ENCODE measurements at places on chromosomes 1 and 21. TPM values are rescaled to one million over a fixed set of nuclear protein-coding genes. Genes with fewer than 3 reads are reported as not detected.

- DNase-seq, result no peak
Observed at GRCh38 chr1:22509815-22510214, 53.5 kb upstream of the EPHA8 start.

The MIXL1 gene
- total RNA-seq, result not detected

- DNase-seq, result no peak
Observed at GRCh38 chr1:243346016-243346415, 90.2 kb downstream of the SDCCAG8 start.

DNA sequence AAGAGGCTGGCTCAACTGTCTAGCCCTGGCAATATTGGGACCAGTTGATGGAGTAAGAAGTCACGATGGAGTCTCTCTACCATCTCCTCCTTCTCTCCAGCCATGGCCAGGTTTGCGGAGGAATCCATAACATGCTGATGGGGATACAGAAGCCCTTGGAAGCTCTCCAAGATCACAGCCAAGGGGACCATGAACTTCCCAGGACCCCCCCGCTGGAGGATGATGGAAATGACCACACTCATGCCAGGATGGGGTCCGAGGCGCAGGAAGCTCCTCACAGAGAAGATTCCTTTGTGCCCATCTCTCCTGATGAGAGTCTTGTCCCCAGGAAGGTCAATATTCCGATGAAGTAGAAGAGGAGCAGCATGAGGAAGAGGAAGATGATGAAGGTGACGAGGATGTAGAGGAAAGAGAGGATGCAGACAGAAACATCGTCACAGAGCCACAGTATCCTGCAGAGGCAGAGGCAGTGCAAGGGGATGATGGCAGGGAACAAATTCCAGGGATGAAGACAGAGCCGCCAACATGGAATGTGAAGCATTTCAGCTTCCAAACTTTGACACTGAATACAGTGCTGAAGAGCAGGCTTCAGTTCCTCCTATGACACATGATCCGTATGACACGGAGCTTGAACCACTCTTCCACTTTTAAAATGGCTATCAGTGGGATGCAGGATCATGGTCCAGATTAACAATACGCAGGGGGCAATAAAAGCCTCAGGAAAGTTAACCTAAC is 57.9 kb upstream of the EDN2 start:
- no peak for DNase-seq

The MYBPH gene
- not detected for total RNA-seq

- DNase-seq, result no peak
Observed at GRCh38 chr1:218349348-218350034, 4.4 kb downstream of the TGFB2 start.

DNA sequence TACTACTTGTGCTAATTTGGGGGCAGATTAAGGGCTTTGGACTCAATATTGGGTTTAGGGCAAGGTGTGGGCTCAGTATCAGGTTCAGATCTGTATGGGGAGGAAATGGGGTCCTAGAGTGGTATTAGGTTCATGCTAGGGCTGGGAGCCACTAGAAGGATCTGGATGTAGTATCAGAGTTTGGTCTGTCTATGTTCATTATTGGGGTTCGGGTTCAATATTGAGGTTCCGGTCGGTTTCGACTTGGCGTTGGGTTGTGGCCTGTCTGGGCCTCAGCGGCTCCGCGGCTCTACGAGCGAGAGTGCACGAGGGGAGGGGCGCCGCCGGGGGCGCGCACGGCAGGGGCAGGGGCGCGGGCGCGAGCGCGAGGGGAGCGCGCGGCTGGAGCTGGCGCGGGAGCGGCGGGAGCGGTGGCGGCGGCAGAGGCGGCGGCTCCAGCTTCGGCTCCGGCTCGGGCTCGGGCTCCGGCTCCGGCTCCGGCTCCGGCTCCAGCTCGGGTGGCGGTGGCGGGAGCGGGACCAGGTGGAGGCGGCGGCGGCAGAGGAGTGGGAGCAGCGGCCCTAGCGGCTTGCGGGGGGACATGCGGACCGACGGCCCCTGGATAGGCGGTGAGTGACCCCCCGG is at the start of gene PTPRF:
TSS of gene PTPRF (plus strand) at position 401 of the 624 bp plus-strand sequence. CDS start 14,193 bp downstream, outside the sequence.
- DNase-seq, result no peak

DNA sequence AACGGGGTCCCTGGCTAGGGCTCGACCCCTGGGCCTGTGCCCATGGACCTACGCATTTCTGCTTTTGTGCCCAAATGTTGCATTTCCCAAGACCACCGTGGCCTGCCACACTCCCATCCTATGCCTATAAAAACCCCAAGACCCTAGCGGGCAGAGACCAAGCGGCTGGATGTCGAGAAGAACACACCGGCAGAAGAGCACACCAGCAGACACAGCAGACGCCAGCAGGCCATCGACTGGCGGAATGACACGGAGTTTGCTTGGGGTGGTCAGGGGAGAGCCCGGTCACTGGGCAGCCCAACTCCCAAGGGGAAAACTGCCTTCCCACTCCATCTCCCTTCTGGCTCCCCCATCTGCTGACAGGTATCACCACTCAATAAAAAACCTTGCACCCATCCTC is 4.4 kb downstream of the TCP10L start:
- no peak for DNase-seq

The MYOG gene
- not detected for total RNA-seq

GRCh38 chr1:157975228-157975950 is 18.1 kb upstream of the KIRREL1 start:
- no peak for DNase-seq
